GM04503 (cell line): ENCODE measurements at places on chromosomes 11 and 22.

DNA sequence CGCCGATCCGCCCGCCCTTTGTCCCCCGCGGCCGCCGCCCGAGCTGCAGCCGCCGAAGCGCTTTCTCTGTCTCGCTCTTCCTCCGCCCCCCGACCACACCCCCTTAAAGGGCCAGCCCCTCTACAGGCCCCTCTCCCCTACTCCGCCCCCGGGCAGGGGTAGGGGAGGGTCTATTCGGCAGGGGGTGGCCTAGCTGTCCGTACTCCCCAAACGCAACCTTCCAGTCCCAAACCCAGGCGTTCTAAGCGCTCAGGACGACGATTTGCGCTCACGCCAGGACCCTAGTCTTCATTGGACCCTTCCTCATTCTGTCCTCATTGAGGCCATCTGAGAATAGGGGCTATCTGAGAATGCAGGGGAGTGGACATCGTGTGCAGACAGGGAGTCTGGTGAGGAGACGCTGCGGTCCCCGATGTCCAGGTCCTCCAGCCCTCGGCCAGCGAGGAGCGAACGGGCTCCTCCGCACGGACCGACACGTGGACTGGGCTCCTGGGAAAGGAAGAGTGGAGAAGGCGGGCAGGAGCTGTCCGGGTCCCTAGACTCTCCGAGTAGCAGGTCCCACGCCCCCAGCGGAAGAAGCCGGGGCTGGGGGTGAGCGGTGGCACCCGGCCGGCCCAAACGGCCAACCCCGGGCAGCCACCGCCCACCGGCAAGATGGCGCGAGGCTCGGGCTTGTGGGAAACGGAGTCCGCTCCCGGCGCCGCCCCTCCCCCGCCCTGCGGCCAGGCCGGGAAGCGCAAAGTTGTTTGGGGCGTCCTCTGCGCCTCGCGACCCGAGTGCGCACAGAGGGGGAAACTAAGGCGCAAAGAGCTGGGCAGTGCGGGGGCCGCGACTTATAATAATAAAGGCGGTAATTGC lies at the start of gene PPP1R14B:
Gene PPP1R14B, minus strand, starts transcription at position 73 of the 858 bp plus-strand sequence. CDS start 270 bp downstream, outside the sequence.
- no peak for DNase-seq

GRCh38 chr11:69912911-69913451 lies 93.8 kb upstream of the FGF3 start:
- no peak for DNase-seq

GRCh38 chr11:97502201-97502600 lies 1112.4 kb downstream of the JRKL start:
- no peak for DNase-seq

DNA sequence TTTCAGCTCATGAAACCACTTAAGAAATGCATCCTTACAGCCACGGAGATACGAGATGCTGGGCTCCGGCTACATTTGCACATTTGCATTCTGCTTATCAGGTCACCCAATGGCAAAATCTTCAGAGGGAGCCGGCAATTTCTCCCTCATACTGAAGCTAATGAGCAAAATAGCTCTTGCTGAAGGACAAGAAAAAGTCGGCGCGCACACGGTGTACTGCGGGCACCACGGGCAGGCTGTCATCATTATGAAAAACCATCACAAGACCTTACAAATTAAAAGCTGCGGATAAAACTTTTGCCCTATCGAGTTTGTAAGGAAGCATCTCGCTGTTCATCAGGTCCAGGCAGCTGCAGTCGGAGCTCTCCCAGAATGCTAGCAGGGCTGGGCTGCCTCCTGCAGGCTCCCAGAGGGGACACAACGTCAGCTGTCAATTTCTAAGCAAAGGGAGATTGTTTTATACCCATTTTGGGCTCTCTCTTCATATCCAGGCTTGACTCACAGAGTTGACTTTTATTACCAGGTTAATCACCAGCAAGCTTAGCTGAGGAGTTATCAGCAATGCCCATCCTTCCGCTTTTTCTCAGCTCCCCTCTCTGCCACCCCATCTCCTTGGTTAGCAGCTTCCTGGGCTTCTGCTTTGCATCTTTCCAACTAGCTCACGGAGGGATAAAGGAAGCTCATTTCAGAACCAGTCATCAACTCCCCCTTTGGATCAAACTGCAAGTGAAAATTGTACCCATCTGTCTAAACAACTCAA lies 375.1 kb downstream of the OPCML start:
- no peak for DNase-seq

GRCh38 chr11:12024254-12024926 lies 16.0 kb upstream of the DKK3 start:
- no peak for DNase-seq
